ENCODE measurements at places on chromosomes 1 and 21. TPM values are rescaled to one million over a fixed set of nuclear protein-coding genes. Genes with fewer than 3 reads are reported as not detected.

The MFSD2A gene
- 4.6 TPM for total RNA-seq

The KRTAP10-4 gene
- total RNA-seq: not detected

The UMODL1 gene
- total RNA-seq: not detected

The CCDC18 gene
- 9.7 TPM for total RNA-seq

The DNAJC28 gene
- 0.38 TPM for total RNA-seq

The B3GALT2 gene
- total RNA-seq: 4.7 TPM

The CD34 gene
- not detected for total RNA-seq

- DNase-seq: no peak
These were observed 36.2 kb downstream of the HIVEP3 start for GRCh38 chr1:41882486-41882885.

GRCh38 chr1:94819238-94819944, 766 bp upstream of the SLC44A3 start:
- DNase-seq: no peak

GRCh38 chr1:154478639-154479038, 23.4 kb upstream of the TDRD10 start:
- peak; percentile 45 for DNase-seq

DNA sequence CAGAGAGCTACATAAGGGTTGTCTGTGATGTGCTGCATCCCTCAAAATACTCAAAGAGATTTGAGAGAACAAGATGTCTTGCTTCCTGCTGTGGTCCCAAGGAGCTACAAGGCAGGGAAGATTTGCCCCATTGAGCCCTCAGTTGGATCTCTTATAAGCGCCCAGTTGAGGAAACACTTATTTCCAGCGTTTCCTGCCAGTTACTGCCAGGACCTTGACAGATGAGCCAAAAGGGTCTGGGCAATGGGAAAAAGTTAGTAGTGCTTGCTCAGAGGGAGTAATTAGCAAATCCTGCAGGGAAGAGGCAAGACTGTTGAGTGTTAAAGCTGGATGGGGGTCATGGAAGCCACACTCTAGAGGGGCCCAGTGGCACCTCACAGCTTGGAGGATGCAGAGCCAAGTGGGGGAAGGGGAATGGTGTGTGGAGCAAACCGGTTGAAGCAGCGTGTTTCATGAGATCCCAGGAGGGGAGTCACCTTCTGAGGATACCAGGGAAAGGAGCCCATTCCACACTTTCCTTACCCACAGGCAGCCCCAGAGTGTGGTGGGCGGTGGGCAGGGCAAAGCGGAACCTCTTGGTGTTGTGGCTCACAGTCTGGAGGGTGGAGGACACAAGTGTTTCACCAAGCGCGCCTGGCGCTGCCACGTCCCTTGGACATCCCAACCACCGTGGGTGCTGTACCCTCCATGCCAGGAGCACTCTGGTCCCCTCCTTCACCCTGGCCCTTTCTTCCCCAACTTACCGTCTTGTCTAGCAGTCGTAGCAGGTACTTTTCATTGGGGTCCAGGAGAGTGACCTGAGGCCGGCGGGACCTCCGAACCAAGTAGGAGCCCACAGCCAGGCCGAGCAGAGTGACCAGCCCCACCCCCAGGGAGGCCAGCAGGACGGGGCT, 805 bp downstream of the CYB5R1 start:
- peak; percentile 27 for DNase-seq

DNA sequence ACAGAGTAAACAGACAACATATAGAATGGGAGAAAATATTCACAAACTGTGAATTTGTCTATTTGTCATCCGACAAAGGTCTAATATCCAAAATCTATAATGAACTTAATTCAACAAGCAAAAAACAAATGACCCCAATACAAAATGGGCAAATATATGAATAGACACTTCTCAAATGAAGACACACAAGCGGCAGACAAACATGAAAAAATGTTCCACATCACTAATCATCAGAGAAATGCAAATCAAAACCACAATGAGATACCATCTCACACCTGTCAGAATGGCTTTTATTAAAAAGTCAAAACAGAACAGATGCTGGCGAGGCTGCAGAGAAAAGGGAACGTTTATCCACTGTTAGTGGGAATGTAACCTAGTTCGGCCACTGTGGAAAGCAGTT, 72.7 kb downstream of the SMYD3 start:
- no peak for DNase-seq

DNA sequence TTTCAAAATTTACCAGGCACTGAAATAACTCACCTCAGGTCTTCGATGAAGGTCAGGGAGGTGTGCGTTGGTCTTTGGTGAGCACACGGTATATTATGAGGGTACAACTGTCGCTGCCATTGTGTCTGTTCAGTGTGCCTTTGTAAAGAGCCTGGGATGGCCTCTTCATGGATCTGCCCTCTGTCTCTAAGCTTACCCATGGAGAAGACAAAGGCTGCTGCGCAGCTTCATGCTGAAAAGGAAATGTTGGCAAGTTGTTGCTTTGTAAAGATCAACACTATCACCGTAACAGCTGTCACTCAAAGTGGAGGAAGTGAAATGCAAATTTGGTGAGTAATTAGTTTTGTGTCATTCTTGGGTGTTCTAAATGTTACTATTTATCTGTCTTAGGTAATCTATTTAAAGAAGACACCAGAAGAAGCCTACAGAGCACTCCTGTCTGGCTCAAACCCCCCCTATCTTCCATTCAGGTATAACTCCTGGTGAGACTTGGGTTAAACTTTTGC, 71.6 kb downstream of the CDC14A start:
- no peak for DNase-seq

- DNase-seq: peak; percentile 19
These were observed 164.3 kb downstream of the DHRS3 start for GRCh38 chr1:12453400-12454343.

DNA sequence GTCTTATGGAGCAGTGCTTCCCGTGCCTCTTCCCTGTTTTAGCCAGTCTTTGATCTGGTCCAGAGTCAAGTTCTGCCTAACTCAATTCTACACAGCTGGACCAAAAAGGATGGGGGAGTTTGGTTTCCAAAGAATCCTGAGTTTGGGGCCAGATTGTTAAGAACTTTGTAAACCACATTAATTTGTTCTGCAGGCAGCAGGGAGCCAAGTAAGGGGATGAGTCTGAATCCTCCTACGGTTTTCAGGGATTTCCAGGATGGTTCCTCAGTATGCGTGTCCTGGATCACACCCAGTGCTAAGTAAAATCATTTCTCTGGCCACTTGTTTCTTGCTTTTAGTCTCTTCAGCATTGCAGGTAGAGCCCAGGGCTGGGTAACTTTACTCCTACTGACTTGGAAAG, 26.1 kb upstream of the GJA5 start:
- DNase-seq: peak; percentile 26

DNA sequence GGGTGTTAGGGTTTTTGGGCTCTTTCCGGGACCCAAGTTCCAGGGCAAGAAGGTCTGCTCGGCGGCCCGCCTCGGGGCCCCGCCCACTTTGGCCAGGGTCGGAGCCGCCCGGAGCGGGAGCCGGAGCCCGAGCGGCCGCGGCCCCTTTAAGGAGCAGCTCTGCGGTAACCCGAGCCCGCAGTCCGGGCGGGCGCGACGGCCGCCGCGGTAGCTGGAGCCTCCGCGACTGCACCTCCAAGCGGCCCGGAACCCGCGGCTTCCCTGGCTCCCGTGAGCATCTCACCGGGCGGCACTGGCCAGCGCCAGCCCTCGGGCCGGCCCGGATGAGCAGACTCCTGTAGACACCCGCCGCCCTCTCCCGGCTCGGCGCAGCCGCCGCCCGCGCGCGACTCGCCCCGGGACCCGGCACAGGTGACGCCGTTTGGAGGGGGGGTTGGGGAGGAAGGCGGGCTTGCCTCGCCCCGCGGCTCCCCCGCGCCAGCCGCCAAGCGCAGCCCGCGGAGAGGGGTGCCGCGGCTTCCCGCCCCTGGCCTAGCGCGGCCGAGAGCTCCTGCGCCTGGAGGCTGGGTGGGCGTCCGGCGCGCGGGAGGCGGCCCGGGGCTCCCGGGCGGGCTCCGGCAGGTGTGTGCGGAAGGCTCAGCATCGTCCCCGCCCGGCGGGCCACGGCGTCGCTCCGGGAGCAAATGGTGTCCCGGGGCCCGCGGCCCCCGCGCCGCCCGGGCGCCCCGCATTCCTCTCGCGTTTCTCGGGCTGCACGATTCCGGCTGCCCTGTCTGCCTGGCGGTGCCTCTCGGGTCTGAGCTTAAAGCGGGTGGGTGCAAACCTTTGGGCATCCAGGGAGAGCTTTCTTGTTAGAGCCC, at the start of gene TLCD4:
Gene TLCD4, plus strand, starts transcription at position 149 of the 860 bp plus-strand sequence. CDS start 26,547 bp downstream, outside the sequence.
- peak; percentile 60 for DNase-seq

Measured in GM23248 (cell line).